Kasumi-1 (cell line): ENCODE measurements at places on chromosomes 4 and X.

GRCh38 chr4:112736718-112737135, 99.8 kb downstream of the LARP7 start:
- DNase-seq: no peak

GRCh38 chrX:79138658-79139241, 5.7 kb upstream of the GPR174 start:
- peak; percentile 83 for DNase-seq

GRCh38 chrX:102517326-102517725, 787 bp upstream of the TMSB15A start:
- DNase-seq: no peak

DNA sequence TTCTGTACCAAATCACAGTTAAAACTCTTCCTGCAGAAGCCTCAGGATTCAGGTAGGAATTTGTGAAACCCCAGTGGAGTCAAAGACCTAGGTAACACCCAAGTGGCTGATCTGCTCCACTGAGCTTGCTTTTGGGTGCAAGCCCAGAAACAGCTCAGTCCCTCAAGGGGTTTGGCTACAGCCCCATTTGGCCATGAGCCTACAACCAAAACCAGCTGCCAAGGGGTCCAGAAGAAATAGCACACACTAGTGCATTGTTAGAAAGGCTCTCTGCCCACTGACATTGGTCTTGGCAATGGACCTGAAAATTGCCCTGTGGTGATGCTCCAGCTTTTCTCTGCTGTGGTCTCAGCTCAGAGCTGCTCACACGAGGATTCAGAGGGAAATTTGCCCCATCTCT, 577.4 kb upstream of the INTU start:
- no peak for DNase-seq

DNA sequence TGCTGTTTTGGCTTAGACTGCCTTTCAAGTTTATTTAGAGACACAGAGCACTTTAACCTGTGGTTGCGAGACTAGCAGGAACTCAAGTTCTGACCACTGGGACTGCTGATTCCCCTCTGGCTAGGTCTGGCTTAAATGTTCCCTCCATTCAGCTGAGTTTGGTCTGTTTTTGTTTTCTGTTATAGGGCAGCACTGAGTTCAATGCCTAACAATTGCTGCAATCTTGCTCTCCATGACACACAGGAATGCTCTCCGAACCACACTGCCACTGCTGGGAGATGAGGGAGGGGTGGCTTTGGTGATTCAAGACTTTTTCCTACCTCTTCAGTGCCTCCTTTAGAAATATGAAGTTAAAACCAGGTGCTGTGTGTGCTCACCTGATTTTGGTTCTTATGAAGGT, 106.3 kb upstream of the EOLA2 start:
- DNase-seq: no peak

DNA sequence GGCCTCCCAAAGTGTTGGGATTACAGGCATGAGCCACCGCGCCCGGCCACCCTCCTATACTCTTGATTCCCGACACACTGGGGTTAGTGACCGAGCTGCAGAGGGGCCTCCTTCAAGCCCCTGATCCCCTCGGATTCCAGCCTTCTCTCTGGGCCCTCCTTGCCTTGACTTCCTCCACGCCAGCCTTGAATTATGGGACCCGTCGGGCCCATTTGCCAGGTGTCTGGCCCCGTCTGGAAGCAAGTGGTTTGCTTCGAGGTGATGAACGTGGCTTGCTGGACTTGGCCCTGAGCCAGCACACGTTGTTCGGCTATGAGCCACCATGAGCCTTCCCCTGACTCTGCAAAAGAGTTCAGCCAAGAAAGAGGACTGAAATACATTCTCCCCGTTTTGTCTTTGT, 37.4 kb upstream of the GRPEL1 start:
- no peak for DNase-seq

DNA sequence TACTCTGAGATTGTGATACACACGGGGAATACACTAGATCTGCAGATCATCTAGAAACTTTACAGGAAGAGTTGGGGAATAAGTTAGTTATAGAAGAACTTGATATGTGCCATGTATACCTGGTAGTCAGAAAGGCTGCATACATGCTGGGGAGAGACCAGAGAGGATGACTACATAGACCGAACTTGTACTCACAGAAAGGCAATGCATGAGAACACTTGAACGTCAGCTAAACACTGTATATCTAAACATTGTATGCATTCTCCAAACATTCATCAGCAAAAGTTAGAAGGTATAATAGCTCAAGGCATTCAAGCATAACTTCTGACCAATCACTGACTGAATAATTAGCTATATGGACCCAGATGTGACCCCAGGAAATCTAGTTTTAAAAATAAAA, 78.0 kb upstream of the PDHA2 start:
- DNase-seq: no peak

GRCh38 chrX:10842646-10843045, 222.3 kb upstream of the MID1 start:
- DNase-seq: no peak

DNA sequence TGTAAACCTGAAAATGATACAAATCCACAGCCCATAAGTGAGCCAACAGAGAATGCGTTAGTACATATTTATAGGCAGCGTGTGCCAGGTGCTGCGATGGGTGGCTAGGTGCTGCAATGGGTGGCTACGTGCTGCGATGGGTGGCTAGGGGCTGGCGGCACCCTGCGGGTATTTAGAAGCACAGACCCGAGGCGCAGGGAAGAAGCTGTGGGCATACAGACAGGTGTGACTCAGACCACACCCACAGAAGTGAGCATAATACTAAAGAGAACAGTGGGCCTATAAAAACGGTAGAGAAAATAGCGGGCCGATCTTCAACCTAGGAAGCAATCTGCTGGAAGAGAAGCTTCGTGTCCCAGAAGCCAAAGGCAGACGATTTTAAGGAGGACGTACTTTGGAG, 81.1 kb downstream of the FAT1 start:
- no peak for DNase-seq

GRCh38 chrX:16807548-16807947, 21.3 kb downstream of the TXLNG start:
- DNase-seq: no peak

DNA sequence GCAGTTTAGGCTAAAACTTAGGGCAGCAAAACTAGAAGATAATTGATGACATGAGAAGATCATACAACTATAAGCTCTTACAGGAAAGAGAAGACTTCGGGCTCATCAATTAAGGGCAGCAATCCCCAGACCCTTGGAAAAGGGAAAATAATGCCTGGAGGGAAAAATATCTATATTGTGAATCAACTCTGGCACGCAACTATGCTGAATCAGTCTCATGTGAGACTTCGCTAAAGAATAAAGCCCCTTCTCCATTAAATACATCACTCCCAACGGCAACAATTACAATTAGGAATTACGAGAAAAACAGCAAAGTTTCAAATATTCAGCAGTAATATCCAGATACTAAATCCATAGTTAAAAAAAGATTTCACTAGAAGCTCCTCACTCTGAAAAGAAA, 2016.8 kb upstream of the IGFBP7 start:
- no peak for DNase-seq

DNA sequence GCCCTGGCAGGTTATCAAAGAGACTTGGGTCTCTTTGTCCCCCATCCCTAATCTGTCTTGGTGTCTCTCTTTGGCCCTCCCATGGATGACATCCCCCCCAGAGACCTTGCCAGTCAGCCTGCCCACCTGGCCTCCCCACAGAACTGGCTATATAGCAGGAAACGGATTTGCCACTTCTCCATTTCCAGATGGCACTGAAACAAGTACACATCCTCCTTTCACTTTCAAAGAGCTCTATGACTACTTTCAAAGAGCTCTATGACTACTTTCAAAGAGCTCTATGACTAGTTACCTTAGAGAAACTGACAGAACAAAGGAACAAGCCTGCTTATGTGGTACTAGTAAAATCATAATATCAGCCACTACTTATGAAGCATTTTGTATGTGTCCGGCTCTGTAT, 175.3 kb downstream of the MAML3 start:
- DNase-seq: peak; percentile 63

- DNase-seq: no peak
These were observed 153.8 kb upstream of the ANKRD50 start for GRCh38 chr4:124866301-124866700.

DNA sequence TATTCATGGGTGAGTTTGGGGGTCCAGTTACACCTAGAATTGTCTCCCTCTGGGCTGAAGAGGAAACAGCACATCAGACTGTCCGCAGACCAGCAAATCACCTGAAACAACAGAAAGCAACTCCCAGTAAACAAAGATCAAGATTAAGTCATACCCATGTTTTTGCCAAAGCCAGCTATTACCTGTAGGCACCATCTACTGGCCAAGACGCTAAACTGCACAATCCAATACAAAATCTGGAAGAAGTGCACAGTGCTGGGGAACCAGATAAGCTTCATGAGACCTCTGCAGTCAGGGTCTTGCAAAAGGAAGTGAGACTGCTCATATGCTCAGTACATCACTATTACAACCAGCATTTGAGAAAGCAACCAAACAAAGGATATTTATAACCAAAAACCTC, 157.5 kb upstream of the ITM2A start:
- DNase-seq: peak; percentile 17

GRCh38 chr4:127505203-127505602, 127.6 kb upstream of the INTU start:
- DNase-seq: peak; percentile 4

DNA sequence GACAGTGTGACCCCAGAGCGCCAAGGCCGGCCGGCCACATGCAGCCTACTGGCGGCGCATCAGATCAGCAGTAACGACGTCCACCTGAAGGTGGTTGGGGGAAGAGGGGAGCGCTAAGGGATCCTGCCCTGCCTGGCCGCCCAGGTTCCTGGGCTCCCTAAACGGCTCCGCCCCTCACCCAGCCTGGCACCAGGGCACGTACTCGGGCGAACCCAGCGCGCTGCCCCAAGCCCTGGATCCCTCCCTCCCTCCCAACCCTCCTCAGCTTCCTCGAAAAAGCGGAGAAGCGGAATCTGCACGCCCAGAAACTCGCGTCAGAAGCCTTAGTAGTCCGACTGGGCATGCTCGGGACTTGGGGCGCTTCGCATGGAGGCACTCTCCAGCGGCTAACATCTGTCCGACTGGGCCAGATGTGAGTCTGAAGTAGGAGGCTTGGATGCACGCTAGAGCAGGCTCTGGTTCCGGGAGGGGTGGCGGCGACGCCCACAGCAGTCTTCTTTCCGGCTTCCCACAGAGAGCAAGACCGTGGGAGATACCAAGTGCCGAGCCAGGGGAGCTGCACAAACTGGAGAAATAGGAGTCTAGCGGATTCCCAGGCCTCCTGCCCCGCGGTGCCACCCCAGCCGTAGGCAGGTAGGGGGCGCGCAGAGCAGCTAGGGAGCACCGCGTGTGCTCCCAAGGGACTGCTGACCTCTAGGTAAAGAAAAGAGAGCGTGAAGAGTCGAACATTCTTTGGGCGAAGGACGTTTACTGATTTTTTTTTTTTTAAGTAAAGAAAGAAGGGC, 114.3 kb upstream of the TEX13C start:
- peak; percentile 61 for DNase-seq

GRCh38 chrX:23907498-23908218, at the start of the genes APOO and CXorf58:
Gene APOO (minus strand): TSS chrX:23907938. CDS start chrX:23907702, 236 bp downstream.
Gene CXorf58 (plus strand): TSS chrX:23908006. CDS start chrX:23910303, 2,297 bp downstream.
- DNase-seq: peak; percentile 73

DNA sequence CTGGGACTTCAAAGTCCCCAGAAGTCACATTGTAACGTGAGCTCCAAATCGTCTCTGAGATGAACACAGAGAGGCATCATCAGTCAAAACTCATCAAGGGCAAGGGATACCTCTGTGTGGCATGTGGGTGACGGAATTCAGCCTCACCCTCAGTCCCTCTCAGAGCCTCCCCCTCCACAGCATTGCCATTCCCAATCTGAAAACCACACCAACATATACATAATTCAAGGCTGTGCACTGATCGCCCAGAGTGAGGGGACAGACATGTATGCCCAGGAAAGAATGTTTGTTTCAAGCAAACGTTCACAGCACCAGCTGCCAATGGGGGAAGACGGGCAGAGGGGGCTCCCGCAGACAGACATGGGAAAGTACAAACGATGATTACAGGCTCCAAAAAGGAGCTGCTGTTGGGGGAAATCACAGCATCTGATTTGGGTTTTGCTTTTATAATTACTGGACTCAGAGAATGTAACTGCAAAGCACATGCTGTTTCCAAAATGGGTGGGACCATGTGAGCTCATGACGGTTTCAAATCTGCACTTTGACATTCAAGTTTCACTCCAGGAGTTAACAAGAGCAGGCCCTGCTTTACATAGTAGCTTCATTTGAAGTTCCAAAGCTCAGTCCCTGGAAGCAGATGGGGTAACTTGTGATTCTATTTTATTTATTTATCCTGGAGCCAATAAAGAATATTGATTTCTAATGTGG, 88.3 kb downstream of the CLCN4 start:
- no peak for DNase-seq

GRCh38 chr4:87030755-87031441, 96.1 kb downstream of the AFF1 start:
- no peak for DNase-seq

- no peak for DNase-seq
These were observed 1030.3 kb upstream of the LCORL start for GRCh38 chr4:19051831-19052230.

DNA sequence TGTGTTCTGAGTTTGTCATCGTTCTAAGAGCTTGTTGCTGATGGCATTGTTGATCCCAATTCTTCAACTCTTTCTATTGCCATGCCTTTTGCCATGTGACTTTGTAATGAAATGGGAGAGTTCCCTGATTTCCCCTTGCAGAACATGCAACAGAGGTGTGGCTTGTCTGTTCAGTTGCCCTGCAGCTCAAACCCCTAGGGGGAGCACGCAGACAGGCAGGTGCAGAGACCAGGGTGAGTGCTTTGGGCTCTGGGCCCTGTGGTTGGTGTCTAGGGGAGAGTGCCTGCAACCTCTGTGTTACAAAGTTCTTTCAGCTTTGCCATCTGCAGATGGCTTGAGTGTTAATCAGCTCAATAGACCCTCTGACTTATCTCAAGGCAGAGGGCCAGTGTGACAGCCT, 332.7 kb downstream of the MID1IP1 start:
- peak; percentile 22 for DNase-seq

- no peak for DNase-seq
These were observed 139.4 kb upstream of the CXorf66 start for GRCh38 chrX:140104760-140105159.

- no peak for DNase-seq
These were observed 145.9 kb downstream of the PCDH19 start for GRCh38 chrX:100264200-100264599.
